ENCODE measurements at places on chromosomes 3 and 15.

DNA sequence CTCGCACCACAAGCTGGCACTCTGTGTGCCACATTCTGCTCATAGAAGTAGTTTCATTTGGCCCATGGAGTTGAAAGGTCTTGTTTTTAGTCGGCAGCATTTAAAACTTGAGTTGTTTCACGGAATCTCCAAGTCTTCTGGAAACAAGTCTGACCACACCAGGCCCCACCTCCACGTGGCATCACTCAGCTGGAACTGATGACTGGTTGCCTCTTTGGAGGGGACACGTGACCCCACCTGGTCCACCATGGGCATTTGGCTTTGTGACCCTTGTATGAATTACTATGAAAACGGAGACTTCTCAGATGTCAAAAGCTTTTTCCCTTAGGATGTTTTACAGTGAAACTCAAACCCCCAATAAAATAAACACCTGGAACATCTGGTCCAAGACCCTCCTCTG lies 74.9 kb downstream of the NTRK3 start:
- no peak for DNase-seq

- no peak for DNase-seq
Observed at GRCh38 chr3:56688191-56688590, 5.1 kb upstream of the TASOR start.

DNA sequence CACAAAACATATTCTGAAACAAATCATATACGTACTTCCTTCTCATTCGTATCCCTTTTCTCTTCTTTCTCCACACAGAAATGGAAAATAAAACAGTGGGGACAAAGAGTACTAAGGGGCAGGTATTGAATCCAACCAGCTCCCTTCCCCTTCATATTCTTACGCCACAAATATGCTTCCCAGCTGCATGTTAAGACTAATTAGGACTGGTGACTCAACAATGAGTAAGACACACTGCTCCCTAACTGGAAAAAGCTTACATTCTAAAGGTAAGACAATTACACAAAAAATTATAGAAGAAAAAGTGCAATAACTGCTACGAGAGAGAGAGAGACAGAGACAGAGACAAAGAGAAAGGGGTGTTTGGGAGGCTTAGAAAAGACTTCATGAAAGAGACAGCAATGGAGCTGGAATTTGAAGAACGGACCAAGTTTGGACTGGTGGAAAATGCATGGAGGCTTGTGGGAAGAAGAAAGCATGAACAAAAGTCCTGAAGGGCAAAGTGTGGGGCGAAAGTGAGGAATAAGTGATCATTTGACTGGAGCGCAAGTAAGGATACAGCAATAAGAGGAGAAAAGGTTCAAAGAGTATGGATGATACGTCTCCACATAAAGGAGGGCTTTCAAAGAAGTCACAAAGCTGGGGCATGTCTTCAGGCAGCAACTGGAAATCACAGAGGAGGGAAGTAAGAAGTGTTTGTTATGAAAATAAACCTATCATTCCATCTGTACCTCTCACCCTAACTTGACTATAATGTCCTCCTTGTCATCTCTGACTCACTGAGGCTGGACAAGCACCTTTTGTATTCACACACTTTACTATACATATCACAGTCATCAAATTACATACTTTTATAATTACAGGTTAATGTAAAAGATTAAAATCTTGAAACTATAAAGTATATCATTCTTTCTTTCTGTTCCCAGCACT lies 49.2 kb downstream of the RYK start:
- no peak for DNase-seq

DNA sequence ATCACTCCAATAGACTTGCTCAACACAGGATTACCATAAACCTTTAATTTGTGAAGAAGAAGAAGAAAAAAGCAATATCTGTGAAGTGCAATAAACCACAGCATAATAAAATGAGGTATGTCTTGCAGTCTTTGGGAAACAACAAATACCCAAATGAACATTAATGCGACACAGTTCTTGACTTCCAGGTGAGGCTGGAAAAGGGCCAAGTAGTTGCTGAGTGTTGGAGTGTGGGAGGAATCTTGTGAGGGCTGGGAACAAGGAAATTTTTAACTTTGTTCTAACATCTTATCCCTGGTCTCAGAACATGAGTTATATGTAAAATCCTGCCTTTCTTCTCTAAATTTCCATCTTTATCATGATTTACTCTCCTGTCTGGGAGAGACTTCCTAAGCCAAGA lies 206.5 kb downstream of the DTWD1 start:
- DNase-seq: no peak

DNA sequence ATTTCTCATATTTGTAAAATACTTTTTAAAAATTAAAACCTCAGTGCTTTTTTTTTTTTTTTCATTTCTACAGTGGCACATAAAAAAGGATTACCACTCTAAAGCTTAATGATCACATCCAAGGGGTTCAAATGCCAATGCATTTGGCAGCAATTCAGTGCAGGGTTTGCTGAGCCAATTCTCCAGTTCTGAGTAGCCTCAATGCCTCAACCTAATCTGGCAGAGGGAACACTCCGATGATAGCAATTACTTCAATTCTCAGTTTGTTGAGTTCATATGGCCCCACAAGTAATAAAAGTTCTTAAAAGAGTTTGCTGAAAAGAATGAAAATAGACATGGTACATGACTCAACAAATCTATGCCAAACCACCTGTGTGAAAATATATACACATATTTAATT lies 79.3 kb upstream of the RBMS3 start:
- no peak for DNase-seq

- no peak for DNase-seq
Observed at GRCh38 chr3:60767536-60767935, 483.7 kb downstream of the FHIT start.

DNA sequence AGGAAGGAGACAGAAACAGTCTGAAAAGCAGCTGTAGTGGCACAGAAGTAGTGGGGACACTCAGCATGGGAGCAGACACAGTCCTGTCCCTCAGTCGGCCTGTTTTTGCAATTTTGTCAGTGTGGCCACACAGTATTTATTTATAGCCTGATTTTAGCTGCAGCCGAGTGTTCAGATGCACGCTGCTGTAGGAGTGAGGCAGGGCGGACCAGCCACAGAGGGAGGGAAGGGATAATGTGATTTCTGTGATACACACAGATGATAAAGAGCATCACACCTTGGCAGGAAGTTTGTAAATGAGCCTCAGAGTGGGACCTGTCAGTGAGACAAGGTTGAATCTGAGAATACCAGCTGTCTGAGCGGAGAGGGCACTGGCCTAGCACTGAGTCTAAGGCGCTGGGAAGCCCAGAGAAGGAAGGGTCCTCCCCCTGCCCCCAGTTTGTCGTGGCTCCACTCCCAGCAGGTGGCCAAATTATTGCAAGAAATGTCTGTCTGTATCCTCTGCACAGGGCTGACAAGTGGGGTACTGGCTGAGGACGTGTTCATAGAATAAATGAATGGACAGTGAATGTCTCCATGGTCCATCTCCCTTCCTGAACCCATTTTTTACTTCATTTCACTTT lies 3.8 kb downstream of the PSTPIP1 start:
- DNase-seq: no peak

DNA sequence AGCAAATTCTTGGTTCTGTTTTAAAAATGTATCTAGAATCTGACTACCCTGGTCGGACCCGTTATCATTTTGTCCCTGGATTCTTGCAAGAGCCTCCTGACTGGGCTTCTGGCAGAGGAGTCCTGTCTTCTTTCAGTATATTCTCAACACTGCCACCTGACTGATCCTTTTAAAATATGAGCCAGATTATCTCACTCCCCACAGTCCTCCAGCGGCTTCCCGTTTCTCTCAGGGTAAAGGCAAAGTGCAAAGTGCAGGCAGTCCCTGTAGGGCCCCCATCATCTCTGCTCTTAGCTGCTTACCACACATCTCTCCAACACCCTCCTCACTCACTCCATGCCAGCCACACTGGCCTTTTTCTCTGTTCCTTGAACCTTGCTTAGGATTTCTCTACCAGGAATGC lies 28.4 kb downstream of the CRTC3 start:
- no peak for DNase-seq

DNA sequence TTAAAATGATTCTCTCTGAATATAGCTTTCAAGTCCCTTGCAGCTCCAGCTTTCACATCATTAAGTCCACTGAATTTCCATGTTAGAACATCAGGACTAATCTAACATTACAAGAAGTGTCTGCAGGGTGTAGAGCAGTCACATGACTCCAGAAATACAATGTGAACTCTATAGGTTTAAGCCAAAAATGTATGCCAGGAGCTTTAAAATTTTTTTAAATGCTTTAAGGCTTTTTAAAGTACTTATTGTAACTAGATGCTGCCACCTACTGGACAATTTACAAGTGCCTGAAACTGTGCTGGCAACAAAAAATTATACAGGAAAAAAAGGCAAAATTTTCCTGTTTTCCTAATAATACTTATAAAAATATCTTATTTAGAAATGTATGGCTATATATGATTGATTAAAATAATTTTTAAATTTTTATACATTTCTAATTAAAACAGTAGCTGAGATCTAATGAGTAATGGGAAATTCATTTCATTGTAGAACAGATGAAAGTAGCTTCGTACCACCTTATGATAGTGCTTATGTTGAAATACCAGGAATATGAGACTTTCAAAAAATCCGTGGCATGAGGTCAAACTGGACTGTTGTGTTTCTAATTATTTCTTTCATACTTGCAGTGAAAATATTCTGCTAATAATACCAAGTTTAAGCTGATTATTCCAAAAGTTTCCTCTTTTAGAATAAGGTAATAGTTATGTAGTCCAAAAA lies 25.7 kb downstream of the FSIP1 start:
- DNase-seq: no peak

DNA sequence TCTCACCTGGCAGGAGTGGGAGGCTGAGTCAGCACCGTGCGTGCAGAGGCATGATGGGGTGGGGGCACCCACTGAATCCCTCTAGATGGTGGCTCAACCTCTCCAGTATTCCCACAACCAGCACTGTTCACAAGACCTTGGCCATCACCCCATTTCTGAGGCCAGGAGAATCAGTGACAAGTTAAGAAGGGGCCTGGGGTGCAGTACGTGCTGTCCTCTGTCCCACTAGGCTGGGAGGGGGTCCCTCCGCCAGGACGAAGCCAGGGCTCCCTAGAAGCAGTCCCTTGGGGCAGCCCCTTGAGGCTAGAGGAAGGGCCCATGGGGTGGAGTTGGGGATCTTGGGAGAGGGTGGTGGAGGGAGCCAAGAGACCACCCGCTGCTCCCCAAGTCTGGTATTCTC lies 4.8 kb downstream of the MYL3 start:
- DNase-seq: no peak

DNA sequence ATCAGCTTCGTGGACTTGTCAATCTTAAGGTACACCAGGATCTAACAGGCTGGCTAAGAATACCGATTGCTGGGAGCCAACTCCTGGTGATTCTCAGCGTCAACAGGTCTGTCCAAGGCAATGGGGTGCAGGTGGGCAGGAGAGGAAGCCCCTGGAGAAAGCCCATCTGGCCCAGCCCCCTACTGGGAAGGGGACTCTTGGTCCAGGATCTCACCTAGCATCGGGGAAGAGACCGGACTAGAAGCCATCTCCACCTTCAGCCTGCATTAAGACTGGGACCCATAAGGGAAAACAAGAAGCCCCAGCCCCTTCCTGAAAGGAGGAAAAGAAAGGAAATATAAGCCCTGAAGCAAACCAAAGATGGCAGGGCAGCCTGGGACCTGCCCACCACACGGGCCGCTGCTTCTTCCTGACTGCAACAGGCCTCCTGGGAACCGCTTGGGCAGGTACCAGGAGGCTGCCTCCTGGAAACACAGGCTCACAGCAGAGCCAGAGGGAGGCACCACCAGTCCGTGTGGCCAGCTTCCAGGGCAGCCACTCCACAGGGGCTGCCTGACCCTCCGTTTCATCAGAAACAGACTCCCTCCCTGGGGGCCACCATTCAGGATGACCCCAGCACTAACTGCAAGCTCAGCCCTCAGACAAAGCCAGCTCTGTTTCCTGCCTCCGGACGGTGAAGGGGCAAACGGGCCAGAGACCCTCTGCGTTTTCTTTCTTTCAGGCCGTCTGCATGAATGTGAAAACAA lies 100.2 kb downstream of the LRIG1 start:
- no peak for DNase-seq

GRCh38 chr3:130925628-130926027 lies 31.7 kb downstream of the ATP2C1 start:
- no peak for DNase-seq

- DNase-seq: no peak
Observed at GRCh38 chr15:99962006-99962561, 228.8 kb upstream of the LYSMD4 start.

GRCh38 chr3:131762981-131763564 lies 260.3 kb upstream of the MRPL3 start:
- DNase-seq: no peak

GRCh38 chr3:169090559-169090958 lies 573.0 kb downstream of the MECOM start:
- DNase-seq: no peak

GRCh38 chr3:115227461-115227860 lies 80.4 kb upstream of the ZBTB20 start:
- no peak for DNase-seq

GRCh38 chr15:55387027-55387426 lies 21.1 kb downstream of the CCPG1 start:
- no peak for DNase-seq

DNA sequence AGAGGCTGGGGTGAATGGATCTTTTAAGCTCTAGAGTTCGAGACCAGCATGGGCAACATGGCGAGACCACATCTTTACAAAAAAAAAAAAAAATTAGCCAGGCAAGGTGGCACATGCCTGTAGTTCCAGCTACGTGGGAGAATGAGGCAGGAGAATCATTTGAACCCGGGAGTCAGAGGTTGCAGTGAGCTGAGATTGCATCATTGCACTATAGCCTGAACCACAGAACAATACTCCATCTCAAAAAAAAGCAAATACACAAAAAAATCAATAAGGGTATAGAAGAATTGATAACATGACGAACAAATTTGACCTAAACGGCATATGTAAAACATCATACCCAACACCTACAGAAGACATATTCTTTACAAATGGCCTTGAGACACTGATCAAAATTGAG lies 668.4 kb downstream of the MECOM start:
- DNase-seq: no peak

DNA sequence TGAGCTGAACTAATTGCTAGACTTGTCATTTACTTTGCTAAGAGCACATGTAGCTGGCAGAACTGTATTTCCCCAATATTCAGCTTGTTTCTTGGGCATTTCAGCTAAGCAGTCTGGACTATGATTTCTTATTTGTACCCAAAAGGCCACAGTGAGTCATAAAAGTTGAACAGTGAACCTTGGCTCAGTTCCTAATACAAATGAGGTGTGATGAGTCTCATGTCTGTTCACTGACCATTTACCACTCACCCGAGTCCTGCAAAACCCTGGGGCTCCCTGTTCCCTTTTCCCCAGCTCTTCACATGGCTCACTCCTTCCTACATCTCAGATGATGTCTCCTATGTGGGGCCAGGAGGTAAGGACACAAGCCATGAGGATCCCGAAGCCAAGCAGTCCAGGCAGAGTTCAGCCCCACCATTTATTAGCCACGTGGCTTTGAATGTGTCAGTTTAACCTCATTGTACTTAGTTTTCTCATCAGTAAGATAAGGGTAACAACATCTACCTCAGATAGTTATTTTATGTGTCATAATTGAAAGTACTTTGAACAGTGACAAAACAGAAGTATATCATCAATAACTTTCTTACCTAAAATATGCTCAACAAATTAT lies 239.3 kb downstream of the IL5RA start:
- no peak for DNase-seq

- DNase-seq: no peak
Observed at GRCh38 chr3:184727357-184728009, 15.6 kb upstream of the MAGEF1 start.
